Activated CD4-positive, alpha-beta T cell treated with anti-CD3 and anti-CD28 coated beads, Interleukin-10, Interleukin-2, amounts not matched to agents 100 ng/mL and 50 ng/mL, durations not matched to agents 16 hours and 8 hours (primary cell): ENCODE measurements at places on chromosomes 11 and 22.
A peak's percentile ranks its signal among the peaks of the same experiment; 100 is the strongest.

- peak; percentile 85 for DNase-seq
Measured at GRCh38 chr22:19891317-19892256, 36.9 kb upstream of the GNB1L start.

DNA sequence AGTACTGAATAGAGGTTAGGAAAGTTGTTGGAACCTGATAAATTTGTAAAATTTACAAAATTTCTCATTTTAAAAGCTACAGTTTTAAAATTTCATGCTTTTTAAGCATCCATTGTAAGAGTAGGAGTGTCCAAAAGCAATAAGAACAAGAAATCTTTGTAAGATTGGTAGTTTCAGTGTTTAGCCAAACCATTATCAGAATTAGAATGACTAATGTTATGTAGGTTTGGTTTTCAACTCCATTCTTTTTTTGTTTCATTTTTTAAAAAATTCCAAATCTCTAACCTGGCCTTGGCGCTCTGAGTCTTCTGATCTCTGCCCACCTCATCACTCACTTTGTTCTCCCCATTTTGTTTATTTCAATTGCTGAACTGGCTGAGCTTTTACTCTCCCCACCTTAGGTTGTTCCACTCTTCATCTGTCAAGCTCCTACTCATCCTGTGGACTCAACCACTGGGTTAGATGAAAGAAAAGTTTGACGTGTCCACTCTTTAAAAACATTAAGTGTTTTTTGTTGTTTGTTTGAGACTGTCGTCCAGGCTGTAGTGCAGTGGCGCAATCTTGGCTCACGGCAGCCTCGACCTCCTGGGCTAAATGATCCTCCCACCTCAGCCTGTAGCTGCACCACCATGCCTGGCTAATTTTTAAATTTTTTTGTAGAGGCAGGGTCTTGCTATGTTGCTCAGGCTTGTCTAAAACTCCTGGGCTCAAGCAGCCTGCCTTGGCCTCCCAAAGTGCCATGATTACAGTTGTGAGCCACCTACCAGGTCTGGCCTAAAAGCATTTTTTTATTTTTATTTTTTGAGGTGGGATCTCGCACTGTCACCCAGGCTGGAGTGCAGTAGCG lies 14.0 kb downstream of the EP300 start:
- peak; percentile 40 for DNase-seq

GRCh38 chr11:69674267-69674885 lies 777 bp downstream of the LTO1 start:
- peak; percentile 7 for DNase-seq

DNA sequence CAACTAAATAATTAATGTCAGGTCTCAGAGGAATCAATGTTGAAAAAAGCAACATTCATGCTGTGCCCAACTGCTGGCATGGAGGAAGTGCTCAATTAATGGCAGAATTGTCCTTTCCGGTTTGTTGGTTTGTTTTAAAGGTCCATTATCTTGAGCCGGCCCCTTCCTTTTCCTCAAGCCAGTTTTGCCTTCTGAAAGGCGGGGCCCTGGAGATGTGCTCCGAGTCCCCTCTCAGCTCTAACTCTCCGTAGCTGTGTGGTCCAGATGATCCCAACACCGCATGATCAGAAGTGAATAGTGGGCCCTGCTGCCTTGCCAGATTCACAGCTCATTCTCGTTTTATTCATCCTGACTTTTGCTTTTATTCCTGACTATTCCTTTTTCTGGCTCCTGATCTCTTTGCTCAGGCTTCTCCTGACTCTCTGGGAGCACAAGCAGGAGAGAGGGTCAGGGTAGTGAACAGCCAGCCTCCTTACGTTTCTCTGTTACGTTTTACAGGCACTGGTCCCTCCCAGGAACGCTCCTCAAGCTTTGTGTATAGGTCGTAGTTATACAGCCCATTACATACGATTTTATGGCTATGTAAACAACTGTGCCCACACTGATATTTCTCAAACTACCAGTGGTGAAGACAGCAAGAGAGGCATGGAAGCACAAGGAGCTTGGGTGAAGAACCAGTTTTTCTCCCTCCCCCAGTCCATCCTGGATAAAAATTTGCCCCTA lies 265.9 kb downstream of the LARGE1 start:
- no peak for DNase-seq

DNA sequence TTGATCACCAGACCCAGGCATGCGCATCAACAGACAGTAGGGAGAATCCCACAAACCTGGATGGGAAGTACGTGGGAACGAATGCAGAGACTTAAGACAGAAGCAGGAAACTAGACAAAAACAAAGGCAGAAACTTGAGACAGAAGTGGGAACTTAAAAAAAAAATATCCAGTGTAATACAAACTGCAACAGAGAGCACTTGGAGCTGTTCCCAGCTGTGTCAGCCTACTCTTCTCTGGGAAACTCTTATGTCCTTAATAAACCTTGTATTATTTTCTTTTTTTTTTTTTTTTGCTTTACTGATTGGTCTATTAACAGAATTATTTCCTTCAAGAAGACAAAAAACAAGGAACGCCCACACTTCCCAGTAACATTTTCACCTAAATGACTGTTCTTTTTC lies 1818.1 kb upstream of the RAG2 start:
- DNase-seq: no peak

DNA sequence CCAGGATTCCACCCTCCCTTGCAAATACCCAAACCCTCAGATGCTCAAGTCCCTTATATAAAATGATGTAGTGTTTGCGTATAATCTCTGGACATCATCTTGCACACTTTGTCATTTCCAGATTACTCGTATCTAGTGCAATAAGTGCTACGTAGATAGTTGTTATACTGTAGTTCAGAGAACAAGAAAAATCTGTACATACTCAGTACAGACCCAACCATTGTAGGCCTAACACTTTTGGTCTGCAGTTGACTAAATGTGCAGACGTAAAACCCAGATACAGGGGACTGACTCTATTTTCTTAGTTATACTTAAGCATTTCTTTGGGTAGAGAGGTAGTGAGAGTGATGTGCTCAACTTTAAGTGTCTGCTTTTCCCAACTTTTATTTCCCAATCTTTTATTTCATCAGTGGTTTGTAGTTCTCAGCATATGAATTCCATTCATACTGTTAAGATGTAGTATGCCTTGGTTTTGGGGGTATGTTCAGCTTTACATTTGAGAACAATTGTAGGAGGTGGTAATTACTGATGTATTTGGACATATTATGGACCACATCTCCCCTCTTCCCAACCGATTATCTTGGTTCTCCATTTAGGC lies 43.9 kb downstream of the DDX6 start:
- no peak for DNase-seq

DNA sequence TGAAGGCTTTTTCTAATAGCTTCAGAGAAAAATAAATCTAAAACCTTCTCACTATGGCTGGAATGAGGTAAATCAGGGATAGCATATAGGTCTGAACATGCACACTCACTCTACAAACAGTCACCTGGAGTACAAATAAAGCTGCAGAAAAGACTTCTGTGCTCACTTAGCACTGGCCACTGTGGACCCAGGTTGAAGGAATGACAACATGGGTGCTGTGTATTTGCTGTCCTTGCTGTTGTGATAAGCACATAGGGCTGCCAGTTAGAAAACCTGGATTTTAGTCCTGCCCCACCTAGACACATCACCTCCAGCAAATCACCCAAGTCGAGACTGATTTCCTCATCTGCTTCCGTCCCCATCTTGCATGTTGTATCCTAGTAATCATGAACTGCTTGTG lies 51.2 kb downstream of the FZD4 start:
- DNase-seq: no peak

DNA sequence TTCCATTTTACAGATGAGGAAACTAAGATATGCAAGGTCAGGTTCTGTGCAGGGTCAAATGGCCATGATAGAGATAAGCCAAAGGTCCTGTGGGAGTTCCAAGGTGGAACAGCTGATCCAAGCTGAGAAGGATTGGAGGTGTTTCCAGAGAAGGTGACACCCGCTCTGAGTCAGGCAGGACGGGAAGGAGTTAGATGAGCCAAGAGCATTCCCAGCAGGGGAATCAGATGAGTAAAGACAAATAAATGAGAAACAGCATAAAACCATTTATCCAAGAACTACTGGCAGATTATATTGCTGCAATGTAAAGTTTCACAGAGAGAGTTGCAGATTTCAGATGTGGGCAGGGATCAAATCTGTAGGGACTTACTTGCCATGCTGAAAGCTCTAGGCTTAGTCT lies 18.9 kb upstream of the HEPHL1 start:
- no peak for DNase-seq

DNA sequence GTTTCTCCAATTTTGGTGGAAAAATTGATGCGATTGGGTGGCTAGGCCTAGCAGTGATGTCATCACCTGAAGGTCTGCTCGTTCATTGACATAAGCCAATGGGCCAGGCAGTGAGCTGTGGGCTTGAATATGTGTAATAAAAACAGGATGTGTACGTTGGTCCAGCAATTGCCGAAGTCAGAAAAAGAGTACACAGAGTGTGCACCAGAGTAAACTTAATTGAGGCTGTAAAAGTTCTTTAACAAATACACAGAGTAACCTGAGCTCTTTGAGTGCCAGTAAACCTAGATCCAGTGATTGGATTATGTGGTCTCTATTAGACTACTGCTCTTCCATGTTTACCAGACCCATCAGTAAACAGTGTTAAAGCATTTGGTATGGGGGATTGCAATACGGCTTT lies 13.0 kb upstream of the GLYATL1 start:
- DNase-seq: no peak

DNA sequence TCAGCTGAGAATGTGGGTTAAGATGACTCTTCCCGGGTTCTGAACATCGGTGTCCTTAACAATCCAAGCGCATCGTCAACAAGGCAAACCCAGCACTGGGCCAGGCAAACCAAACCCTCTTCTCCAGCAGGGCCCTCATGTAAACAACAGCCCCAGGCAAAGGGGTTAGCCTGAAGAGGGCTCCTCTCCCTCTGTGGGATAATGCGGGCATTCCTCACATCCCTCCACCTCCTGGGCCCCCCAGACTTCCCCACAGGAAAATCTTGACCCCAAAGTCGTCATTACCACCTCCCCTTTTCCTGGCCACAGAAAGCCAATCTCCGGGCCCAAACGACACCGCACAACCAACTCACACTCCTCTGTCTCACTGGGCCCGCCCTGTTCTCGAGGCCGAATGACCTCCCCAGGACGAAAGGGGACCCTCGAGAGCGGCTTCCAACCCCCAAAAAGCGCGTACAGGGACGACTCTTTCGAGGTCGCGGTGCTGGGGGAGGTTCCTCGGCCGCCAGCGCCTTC lies 566 bp downstream of the DDB1 start:
- peak; percentile 15 for DNase-seq

GRCh38 chr22:48054596-48054995 lies 1292.1 kb downstream of the TBC1D22A start:
- DNase-seq: no peak

GRCh38 chr11:43694477-43694876 lies 13.9 kb downstream of the HSD17B12 start:
- DNase-seq: no peak

- DNase-seq: no peak
Measured at GRCh38 chr22:16819249-16819648, 6.0 kb downstream of the XKR3 start.

- peak; percentile 23 for DNase-seq
Measured at GRCh38 chr22:50399751-50400331, 56.7 kb downstream of the PPP6R2 start.

- no peak for DNase-seq
Measured at GRCh38 chr22:44755956-44756361, 3.6 kb downstream of the ARHGAP8 start.

- DNase-seq: no peak
Measured at GRCh38 chr11:128711136-128711535, 17.3 kb downstream of the FLI1 start.

- DNase-seq: no peak
Measured at GRCh38 chr22:36571991-36572390, 43.0 kb upstream of the EIF3D start.

DNA sequence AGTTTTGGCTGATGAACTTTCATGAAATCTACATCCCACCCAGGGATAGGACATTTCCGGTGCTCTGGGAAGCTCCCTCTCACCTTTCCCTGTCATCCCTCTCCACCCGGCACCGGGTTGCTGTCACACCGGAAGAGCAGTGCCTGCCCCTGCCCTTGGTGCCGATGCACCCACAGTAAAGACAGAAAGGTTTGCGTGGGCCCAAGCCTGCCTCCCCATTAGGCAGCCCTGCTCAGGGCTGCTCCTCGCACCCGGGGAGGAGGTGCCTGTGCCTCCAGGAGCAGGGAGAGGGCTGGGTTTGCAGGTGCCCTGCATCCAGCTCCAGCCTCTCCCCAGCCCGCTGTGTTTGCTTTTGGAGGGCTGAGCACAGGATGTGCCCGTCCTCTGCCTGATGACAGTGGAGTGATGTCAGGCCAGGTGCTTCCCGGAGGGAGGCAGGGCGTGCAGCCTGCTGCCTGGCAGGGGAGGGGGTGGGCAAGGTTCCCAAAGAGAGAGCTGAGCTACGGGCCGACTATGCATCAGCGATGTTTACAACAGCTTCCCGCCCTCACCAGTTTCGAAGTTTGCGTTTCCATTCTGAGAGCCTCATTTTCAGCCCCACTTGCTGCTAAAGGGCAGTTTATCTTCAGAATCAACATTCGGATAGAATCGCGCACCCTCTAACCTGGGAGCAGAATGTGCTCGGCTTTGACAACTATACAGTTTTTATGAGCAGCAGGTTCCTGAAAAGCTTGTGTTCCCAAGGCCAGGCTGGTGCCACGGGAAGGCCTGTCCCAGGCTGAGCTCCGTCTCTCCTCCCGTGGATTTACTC lies 83.2 kb upstream of the CLDN5 start:
- DNase-seq: peak; percentile 20

- no peak for DNase-seq
Measured at GRCh38 chr22:45996241-45997076, 19.5 kb upstream of the WNT7B start.

GRCh38 chr11:13972043-13972910 lies 9.8 kb downstream of the SPON1 start:
- peak; percentile 35 for DNase-seq

- no peak for DNase-seq
Measured at GRCh38 chr11:409600-410483, 5.0 kb downstream of the SIGIRR start.

DNA sequence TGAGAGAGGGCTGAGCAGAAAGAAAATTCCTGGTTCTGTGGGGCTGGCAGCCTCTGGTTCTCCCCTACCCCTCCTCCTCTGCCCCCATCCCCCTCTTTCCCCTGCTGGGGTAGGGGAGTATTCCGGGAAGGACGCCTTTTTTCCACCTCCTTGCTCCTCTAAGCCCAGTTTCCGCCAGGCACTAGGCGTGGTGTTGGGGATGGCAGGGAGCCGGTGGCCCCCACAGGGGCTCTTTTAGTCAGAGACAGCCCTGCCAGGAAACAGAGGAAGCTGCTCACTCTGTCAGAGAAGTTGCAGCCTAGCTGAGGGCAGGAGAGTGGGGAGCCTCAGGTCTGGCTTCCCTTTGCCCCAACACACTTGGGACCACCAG lies 15.6 kb upstream of the ARHGEF17 start:
- no peak for DNase-seq

GRCh38 chr22:45657701-45658100 lies 13.9 kb upstream of the ATXN10 start:
- DNase-seq: no peak

GRCh38 chr22:29765905-29766631 lies 739 bp downstream of the ZMAT5 start:
- DNase-seq: peak; percentile 22

DNA sequence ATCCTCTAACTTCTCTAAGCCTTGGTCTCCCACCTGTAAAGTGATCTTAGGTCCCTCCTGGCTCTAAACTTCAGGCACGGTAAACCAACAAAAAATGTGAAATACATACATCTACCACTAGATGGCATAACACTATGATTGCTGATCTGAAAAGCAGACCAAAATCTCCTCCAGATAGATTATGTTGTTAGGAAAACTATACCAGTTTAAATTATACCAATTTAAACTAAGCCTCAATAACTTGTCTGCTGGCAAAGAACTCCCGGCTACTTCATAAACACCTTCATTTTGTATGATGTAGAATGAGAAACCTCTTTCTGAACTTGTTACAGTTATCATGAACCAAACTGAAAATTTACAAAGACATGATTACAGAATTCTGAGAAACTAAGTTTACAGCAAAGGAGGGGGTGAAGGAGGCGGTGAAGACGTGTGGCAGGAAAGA lies 85.9 kb downstream of the SBF2 start:
- DNase-seq: peak; percentile 51
